Endodermal cell (in vitro differentiated cells): ENCODE measurements at places on chromosomes 7 and 10. TPM values are rescaled to one million over a fixed set of nuclear protein-coding genes. Genes with fewer than 3 reads are reported as not detected.
A peak's percentile ranks its signal among the peaks of the same experiment; 100 is the strongest.

GRCh38 chr7:90858546-90858945, 262.4 kb downstream of the CDK14 start:
- no peak for DNase-seq

DNA sequence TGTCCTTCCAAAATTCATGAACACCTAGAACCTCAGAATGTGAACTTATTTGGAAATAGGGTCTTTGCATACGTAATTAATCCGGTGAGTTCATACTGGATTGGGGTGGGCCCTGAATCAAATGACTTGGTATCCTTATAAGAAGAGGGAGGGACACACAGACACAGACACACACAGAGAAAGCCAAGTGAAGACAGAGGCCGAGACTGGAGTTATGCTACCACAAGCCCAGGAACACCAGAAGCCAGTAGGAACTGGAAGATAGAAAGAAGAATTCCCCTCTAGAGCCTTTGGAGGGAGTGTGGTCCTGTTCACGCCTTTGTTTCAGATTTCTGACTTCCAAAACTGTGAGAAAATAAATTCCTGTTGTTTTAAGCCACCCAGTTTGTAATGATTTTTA, 17.1 kb upstream of the PHF14 start:
- no peak for DNase-seq

DNA sequence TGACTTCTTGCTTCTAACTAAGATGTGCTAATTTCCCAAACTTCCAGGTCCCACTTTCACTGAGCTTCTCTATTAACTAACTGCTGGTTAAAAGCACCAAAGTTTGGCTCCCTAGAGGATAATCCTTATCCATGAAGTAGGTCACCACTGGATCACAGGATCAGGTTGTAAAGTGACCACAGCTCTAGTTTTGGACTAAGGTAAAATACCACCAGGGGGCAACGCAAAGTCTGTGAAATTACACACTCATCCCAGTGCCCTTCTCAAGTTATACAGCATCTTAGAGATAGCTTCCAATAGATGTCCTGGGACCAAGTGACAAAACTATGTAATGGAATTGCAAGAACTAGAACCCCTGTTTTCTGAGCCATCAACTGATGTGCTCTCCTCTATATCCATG, 116.4 kb upstream of the ASAH2 start:
- peak; percentile 64 for DNase-seq

DNA sequence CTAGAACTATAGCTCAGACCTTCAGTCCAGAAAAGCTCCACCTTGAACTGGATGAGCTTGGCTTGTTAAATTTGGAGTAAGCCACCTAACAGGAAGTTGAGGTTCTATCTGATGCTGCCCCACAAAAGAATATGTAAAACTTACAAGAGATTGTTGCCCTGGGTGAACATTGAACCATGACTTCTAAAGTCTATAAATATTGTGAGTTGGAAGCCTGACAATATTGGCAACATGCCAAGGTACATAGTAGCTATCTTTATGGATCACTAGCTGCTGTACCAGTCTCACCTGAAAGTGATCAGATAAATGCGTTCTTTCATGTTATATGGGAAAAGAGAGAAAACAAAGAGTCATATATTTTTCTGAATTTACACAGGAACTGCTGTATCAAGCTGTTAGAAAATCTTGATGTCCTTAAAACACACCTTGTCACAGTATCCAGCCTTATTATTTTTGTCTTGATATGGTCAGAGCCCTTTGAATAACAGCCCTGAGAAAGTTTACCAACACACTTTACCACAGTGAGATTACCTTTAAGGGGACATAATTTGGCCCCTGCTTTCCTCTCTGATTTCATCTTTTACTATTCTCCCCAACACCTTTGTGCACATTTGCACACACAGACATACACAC, 92.0 kb downstream of the LSMEM1 start:
- no peak for DNase-seq

GRCh38 chr7:139852482-139852845, 23.4 kb downstream of the TBXAS1 start:
- no peak for DNase-seq

DNA sequence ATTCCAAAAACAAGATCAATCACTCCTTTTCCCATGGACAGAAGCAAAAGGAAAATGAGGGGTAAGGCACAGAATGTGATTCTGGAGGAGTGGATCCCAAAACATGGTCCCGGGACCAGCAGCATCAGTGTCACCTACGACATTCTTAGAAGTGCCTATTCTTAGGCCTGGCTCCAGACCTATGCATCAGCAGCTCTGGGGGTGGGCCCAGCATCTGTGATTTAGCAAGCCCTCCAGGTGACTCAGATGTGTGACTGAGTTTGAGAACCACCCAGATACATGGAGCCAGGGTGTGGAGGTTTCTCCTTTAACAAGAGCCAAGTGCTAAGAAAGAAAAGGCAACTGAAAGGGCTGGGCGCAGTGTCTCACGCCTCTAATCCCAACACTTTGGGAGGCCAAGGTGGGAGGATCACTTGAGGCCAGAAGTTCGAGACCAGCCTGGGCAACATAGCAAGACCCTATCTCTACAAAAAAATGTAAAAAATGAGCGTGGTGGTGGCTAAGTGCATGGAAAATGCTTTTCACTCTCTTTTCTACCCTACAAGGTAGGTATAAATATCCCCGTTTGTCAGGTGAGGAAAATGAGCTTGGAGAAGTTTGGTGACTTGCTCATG, 17.1 kb upstream of the ARPC1A start:
- peak; percentile 30 for DNase-seq

- peak; percentile 69 for DNase-seq
These were observed 559 bp downstream of the KCNMA1 start for GRCh38 chr10:77636967-77637531.

The OPN4 gene
- not detected in 3 replicates for total RNA-seq

The FKBP9 gene
- total RNA-seq: 50.3 and 58.0 TPM in 2 replicates

DNA sequence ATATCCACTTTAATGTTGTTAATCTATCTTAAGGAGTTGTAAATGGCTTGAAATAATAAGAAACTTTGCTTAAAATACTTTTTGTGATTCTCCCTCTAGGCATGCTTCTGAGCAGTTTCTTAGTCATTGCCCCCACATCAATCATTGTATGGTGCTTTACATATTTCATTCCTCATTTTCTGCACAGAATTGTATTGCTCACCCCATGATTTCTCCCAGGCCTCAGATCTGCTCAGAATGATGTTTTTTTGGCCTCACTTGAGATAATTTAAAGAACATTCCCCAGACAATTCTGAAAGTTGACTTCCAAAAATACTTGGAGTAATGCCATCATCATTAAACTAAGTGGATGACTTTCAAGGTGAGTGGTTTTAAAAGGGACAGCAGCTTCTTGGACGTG, 82.1 kb upstream of the PRPS1L1 start:
- DNase-seq: no peak

- no peak for DNase-seq
These were observed 20.7 kb downstream of the PDIA4 start for GRCh38 chr7:149007611-149008010.

GRCh38 chr7:16915405-16915804, 33.6 kb upstream of the AGR3 start:
- DNase-seq: no peak

- no peak for DNase-seq
These were observed 4.2 kb downstream of the CLDN12 start for GRCh38 chr7:90407484-90407821.

The MYH16 gene
- total RNA-seq: not detected in 3 replicates

DNA sequence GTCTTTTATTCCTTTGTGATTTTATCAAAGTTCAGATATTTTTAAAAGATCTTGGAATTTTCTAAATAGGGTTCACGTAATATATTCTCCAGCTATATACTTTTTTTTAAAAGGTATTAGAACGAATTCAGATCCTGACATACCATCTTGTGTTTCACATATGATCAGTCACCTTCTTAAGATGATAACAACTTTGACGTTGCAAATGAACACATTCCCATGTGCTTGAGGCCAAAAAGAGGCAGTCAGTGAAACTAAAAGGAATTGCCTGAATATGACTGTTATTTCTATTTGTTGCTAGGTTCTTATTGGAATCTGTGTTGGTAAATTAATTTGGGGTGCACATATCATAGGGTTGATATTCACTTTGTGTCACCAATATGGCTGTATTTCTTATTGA, 310.1 kb downstream of the MDFIC start:
- DNase-seq: no peak

GRCh38 chr10:124007102-124007772, 86.2 kb downstream of the CHST15 start:
- DNase-seq: peak; percentile 27

The ADIRF gene
- 0.53 to 1.4 TPM in 2 of 3 replicates, not detected in the other for total RNA-seq

- no peak for DNase-seq
These were observed 15.2 kb upstream of the WNT2 start for GRCh38 chr7:117338020-117338419.

DNA sequence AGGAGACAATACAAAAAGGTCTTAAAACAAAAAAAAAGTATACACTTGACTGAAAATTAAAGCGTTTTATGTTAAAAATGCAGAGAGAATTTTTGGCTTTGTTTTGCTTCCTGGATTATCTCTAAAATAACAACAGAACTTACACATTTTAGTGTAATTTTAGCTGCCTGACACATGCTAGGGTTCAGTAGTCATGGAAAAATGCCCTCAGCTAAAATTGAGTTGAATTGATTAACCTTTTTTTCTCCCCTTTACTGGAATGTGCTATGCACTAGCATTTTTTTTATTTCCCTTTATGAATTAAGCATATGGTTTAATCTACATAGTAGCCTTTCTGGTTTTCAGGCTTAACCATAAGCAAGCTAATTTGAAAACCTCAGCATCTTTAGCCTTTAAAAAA, 89.9 kb downstream of the ZNF277 start:
- no peak for DNase-seq

The ADRB1 gene
- total RNA-seq: 0.12 TPM in 1 of 3 replicates, not detected in the others

The DOCK1 gene
- 72.9 and 89.3 TPM in 2 replicates for total RNA-seq

- DNase-seq: no peak
These were observed 152.1 kb upstream of the TARP start for GRCh38 chr7:38425509-38425908.

The DYNC1I1 gene
- total RNA-seq: 7.2 to 23.1 TPM (median 7.8 TPM) in 3 replicates

DNA sequence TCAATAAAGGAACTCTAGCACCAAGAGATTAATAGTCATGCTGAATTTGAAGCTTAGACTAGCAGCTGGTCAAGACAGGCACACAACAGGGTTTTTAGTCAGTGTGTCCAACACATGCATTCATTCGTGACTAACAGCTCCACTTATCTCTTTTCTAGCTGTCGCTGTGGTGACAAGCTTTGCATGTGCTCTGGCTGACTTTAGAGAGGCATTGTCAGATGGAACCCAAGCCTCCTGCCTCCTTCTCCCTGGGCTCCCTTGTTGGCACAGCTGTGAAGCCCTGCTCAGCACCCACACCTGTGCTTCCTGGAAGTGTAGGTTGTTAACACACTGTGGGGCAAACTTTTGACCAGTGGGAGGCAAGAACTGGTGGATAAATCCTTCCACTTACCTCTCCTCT, 9.8 kb upstream of the AGK start:
- no peak for DNase-seq

The PRKCQ gene
- 21.0 and 24.3 TPM in 2 replicates for total RNA-seq

GRCh38 chr10:682931-683447, 6.5 kb downstream of the DIP2C start:
- no peak for DNase-seq

The FAM3C gene
- 40.0 to 64.0 TPM (median 61.5 TPM) in 3 replicates for total RNA-seq

The ZNF488 gene
- 1.2 and 2.5 TPM in 2 replicates for total RNA-seq

GRCh38 chr7:50226669-50227068, 77.8 kb upstream of the IKZF1 start:
- DNase-seq: no peak

DNA sequence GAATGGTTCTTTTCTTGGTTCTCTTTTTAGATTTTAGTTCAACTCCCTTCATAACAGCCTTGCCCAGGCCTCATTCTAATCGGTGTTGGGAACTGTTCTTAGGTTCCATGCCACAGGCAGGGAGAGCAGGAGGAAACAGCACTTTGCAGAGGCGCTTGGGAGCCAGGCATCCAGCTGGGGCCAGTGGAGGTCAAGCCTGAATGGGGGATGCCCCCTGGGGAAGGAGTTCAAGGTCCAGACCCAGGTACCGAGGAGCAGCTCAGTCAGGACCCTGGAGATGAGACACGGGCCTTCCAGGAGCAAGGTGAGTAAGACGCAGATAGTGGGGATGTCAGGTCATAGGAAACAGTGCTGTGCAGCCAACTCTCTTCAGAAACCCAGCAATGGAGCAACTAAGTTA, 4.5 kb downstream of the ZSCAN25 start:
- no peak for DNase-seq

DNA sequence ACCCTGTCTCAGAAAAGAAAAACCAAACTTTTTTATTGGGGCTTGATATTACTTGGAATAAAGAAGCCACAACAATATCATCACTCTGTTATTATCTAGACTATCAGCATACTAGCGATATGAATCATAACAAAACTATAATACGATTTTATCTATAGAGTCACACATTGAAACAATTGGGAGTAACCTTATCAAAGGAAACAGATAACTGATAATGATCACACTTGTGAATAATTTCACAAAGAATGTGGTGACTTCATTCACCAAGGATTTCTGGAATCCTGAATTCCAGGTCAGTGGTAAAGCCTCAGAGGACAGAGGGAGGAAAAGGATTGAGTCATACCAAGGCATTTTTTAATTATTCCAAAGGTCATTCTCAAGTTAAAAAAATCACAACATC, 32.1 kb upstream of the NMT2 start:
- no peak for DNase-seq

DNA sequence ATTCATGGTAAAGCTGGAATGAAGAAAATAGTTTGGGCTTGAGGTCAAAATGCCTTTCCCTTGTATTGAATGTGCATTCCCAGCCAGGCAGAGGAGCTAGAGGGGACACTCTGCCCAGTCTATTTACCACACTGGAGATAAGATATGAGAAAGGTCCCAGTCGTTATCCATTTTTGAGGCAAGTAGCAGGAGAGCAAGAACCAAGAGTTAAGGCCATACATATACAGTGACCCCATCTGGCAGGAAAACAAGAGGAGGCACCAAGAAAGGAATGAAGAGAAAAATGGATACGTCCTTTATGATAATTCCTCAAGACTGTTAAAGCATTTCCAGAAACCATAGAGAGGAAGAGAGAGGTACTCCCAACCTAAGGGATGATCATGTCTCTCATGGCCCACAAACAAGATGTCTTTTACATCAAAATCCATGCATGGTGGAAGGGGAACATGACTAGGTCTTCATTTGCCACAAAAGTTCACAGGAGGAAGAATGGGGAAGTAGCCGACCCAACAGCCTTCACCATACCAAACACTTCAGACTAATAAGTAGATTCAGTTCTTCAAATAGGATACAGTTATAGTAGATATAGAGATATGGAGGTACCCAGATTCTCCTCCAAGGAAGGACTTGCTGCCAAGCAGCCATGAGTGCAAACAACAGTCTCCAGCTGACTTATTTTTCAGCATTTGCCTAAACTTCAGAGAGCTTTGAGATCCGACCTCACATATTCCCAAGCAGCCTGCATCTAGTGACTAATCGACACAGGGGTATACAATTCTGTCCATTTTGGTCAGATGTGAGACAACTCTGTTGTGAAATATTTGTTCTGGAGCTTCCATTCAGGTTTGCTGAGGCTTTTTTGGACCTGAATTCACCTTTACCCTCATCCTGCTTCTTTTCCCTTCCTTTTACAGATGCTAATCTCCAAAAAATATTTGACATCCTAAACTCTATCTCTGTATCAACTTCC, 61.1 kb upstream of the CCDC71L start:
- no peak for DNase-seq
